ENCODE measurements at places on chromosomes 1 and 21.

- DNase-seq = no peak
Measured at GRCh38 chr1:28246427-28246832, 10.5 kb downstream of the ATP5IF1 start.

GRCh38 chr1:115355069-115355468 is 17.0 kb upstream of the NGF start:
- DNase-seq = no peak

DNA sequence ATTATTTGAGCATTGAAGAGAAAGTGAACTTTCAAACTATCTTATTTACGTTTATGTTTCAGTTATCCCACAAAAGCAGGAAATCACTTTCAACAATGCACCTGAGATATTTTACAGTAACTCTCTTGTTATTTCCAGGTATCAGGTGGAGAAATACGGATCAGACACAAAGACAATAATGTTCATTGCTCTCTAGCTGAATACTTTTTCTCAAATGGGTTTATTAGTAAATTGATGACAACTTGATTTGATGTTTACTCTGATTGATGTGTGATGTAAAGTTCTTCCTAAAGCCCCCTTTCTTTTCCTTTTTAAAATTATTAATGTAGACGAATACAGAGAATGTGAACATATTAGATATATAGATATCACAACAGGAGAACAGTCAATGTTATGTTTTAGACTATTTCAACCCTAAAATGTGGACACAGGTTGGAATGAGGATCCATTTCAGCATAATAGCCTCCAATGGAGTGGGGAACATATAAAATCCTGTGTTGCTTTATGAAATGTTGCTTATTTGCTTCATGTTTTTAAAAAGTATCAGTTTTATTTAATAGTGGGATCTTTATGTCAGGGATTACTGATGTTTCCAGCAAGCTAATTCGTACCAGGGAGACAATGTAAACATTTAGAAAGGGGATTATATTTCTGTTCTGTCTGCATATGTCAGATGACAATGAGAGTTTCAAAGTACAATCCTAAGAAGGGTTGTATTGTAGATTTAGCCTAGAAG is 1522.3 kb upstream of the TPTE start:
- DNase-seq = no peak

DNA sequence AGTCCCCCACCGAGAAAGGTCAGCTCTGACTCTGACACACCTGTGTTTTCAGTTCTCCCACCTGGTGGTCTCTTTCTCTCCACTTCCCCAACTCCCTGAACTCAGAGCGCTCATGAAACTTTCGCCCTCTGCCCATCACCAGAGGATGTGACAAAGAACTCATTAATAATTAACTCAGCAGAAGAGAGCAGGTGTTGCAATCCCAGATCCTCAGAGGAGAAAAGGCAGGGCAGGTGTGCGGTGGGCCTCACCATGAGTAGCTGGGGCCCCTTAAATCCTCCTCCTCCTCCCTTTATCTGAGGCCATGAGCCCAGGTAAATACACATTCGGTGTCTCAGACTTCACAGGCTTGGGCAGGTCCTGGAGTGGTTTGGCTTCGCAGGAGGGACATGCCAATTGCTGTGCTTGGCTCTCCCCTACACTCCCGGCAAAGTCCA is 1.7 kb upstream of the LAMB3 start:
- no peak for DNase-seq

- no peak for DNase-seq
Measured at GRCh38 chr1:42214447-42214871, 49.9 kb upstream of the GUCA2A start.

DNA sequence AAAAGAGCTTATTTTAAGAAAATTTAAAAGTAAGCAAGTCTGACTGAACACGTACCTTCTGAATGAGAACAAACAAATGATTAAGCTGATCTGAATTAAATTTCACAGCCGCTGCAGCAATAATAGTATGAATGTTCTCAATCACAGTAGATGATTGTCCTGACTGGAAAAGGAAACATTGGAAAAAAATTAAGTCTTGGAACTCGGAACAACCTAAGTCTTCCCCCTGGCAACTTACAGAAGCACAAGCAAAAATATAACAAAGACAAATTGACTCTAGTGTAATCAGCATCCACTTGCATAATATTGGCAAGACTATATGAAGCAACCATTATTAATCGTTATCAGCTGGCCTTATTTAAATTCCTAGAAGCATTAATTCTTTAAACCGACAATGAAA is 60.5 kb downstream of the USP24 start:
- DNase-seq = no peak

GRCh38 chr1:171061425-171062143 is 29.1 kb upstream of the FMO3 start:
- DNase-seq = no peak

DNA sequence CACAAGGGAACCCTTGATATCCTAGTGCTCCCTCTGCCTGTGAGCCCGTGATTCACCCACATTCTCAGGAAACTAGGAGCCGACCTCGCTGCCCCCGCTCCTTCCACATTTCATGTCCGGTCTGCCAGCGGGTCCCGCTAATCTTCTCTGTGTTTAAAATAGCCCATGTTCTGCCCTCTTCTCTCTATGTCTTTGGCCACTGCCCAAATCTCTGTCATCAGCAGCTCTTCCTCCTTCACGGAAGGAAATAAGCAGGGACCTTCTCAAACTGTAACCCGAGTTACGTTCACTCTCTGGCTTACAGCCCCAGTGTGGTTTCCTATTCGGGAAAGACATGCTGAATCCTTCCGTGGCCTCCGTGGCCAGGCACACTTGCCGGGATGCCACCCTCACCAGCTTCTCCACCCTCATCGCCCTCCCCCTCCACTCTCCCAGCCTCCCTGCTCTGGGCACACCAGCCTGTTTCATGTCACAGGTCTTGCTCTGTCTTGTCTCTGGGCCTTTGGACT is 21.1 kb upstream of the UBXN10 start:
- DNase-seq = no peak

- DNase-seq = no peak
Measured at GRCh38 chr21:27380303-27380702, 413.4 kb upstream of the ADAMTS5 start.

- DNase-seq = no peak
Measured at GRCh38 chr1:64745986-64746940, 1.4 kb downstream of the RAVER2 start.

DNA sequence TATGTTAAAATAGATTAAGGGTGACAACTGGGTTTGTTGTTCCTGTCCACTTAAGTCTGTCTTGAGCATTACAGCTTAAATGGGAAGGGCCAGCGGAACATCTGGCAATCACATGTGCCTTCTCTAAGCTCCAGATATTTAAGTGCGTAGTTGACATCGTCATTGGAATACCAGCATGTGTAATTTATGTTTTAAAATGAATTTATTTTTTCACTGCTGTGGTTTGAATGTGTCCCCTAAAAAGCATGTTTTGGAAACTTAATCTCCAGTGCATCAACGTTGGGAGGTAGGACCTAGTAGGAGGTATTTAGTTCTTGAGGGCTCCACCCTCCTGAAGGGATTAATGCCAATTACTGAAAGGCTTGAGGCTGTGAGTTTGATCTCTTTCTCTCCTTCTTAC is 13.4 kb downstream of the ZCCHC17 start:
- DNase-seq = no peak

DNA sequence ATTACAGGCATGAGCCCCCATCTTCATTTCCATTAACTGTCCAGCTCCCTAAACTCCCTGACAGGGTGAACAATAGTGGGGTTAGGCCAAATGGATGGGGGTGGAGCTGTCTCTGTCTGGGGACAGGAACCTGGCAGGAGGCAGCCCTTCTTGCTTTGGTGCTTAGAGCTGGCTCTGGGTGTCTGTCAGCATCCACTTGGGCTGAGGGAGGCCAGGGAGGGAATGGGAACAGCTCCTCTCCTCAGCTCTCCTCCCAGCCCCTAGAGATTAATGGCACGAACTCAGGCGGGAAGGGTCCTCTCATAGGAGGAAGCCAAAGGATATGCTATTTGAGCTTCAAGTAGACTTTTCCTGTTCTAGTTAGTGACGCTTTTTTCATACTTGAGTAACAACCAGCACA is 11.1 kb upstream of the ETV3L start:
- DNase-seq = no peak

DNA sequence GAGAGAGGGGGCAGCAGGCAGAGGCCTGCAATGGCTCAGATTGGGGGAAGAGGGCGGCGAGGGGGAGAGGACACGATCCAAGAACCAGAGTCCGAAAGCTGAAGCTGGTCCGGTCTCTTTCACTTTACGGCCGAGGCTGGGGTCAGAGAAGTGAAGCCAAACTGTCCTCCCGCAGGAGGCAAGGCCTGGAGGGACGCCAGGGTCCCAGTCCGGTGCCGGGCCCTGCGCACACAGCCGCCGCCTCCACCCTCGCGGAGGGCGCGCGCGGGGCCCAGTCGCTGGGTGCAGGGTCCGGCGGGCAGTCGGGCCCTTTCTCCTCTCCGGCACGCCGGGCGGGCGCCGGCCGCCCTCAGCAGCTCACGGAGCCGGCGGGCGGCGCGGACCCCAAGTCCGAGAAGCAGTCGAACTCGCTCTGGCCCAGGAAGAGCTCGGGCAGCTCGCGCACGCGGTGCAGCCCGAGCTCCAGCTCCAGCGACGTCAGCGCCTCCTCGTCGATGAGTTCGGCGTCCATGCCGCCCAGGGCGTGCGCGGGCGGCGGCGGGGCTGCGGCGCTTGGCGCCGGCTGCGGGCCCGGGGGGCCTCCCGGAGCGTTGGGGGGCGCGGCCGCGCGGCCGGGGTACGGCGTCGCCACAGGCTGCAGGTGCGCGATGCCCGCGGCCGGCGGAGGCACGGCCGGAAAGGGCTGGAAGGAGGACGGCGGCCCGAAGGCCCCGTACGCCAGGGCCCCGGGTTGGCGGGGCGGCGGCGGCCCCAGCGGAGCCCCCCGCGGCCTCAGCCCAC is 749 bp downstream of the CITED4 start:
- DNase-seq = no peak

- no peak for DNase-seq
Measured at GRCh38 chr1:86259390-86259789, 102.8 kb upstream of the COL24A1 start.

DNA sequence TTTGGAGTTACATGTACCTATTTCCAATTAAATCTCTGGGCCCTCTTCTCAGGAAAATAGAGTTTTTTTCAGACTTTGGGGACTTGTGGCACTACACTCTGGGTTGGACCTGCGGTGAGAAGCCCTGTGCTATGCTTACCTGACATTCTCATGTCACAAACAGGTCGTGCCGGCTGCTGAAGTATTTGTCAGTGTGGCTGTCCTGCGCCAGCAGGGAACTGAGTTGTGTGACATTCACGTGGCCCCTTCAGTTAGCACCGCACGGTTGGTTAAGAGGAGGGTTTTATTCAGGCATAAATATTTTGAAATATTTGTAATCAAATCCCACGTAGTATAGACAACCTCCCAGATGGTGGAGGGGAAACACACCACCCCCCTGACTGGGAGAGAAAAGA is 6.3 kb upstream of the COL6A2 start:
- DNase-seq = no peak

- no peak for DNase-seq
Measured at GRCh38 chr21:36615274-36615964, 83.5 kb upstream of the SIM2 start.

GRCh38 chr1:9593492-9594465 is 5.1 kb downstream of the TMEM201 start:
- no peak for DNase-seq

DNA sequence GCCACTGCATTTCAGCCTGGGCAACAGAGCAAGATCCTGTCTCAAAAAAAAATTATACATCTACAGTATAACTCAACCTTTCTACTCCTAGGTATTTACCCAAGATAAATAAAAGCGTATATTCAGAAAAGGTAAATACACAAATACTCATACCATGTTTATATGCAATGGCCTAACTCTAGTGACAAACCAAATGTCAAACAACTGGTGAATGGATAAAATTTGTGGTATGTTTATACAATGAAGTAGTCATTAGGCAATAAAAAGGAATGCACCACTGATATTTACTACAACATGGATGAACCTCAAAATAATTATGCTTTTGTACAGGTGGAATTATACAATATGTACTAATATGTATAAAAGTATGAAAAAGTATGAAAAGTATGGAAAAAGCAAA is 174.2 kb upstream of the GORAB start:
- DNase-seq = no peak

- no peak for DNase-seq
Measured at GRCh38 chr1:46184920-46185658, 8.8 kb upstream of the P3R3URF start.

DNA sequence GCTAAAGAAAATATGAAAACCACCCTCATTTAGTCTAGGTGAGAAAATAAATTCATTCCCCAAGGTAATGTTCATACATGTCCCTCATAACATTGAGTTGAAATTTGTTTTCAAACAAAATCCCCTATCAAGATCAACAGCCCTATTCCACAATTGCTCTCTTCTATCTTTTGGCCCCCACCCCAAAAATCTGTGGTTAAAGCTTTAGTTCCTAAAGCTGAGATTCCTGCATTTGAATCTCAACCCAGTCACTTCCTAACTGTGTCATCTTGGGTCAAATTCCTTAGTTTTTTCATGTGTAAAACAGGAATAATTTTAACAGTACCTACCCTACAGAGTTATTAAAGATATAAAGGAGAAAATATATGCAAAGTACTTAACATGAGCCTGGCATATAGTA is 22.0 kb downstream of the KIAA0319L start:
- DNase-seq = no peak

- no peak for DNase-seq
Measured at GRCh38 chr1:212021563-212021962, 13.8 kb downstream of the INTS7 start.

DNA sequence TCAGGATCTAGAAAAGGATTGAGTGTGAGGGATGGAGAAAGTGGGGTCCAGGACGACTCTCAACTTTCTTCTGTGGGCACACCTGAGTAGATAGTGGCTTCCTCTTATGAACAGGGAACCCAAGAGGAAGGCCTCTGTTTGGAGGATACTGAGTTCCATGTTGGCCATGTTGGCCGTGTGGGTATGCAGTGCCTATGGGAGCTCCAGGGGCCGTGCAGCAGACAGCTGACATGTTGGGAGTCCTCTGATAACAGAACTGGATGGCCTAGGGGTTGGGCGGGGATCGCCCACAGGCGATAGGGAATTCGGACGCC is 43.0 kb downstream of the TMEM53 start:
- DNase-seq = no peak

GRCh38 chr1:205301205-205301821 is 20.2 kb downstream of the NUAK2 start:
- no peak for DNase-seq

GRCh38 chr1:28193701-28194161 is 17.2 kb upstream of the PTAFR start:
- DNase-seq = no peak

GRCh38 chr1:47650205-47650604 is 212.4 kb downstream of the FOXD2 start:
- DNase-seq = no peak

DNA sequence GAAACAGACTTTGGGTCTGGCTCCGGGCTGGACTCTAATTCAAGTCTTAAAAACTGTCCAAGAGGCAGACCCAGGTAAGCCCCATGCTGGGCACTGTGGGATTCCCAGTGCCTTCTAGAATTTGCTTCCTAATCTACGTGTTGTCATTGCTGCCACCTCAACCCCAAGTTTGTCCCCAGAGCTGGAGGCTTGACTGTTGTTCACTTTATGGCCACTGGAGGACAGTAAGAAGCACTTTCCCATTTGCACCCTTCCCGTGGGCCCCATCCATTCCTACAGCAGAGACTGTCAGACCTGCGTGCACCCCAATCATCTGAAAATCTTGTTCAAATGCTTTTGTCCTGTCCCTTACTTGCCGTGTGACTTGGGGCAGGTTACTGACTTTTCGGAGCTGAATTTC is 29.4 kb upstream of the VASH2 start:
- no peak for DNase-seq

- no peak for DNase-seq
Measured at GRCh38 chr1:172670316-172670715, 11.4 kb downstream of the FASLG start.

GRCh38 chr1:53919675-53920066 is 25.7 kb downstream of the DIO1 start:
- DNase-seq = no peak

- no peak for DNase-seq
Measured at GRCh38 chr1:228977307-228977706, 242.0 kb downstream of the RHOU start.

Data from activated T-helper 1 cell treated with anti-CD3 and anti-CD28 coated beads, Interleukin-2, amount 50 U/mL, for 16 hours (primary cell).